ENCODE measurements at places on chromosomes 1 and 21.

- peak; percentile 87 for DNase-seq
These were observed 12.6 kb downstream of the HSF2BP start for GRCh38 chr21:43646550-43647260.

- no peak for DNase-seq
These were observed 51.0 kb downstream of the ECE1 start for GRCh38 chr1:21239221-21239620.

DNA sequence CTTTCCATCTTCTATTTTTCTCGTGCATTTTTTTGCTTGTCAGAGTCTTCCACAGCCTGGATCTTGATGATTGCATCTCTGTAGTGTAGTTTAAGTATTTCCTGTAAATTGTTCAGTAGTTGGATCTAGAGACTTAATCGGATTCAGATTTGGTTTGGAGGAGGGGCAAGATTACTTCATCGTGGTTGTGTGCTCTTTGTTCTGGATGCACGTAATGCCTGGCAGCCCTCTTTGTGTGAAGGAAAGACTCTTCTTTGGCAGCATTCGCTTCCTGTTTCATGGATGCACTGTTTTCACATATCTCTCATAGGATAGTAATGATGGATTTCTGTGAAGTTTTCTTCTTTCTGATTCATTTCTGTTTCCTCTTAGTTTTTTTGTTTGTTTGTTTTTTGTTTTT lies 14.2 kb downstream of the SEMA4A start:
- no peak for DNase-seq

- DNase-seq, result peak; percentile 84
These were observed 236.2 kb downstream of the NFIA start for GRCh38 chr1:61318319-61319125.

- DNase-seq, result no peak
These were observed 21.3 kb downstream of the PDE4B start for GRCh38 chr1:65813956-65814355.

GRCh38 chr1:110210604-110211495 lies 736 bp downstream of the KCNC4 start:
- DNase-seq, result no peak

DNA sequence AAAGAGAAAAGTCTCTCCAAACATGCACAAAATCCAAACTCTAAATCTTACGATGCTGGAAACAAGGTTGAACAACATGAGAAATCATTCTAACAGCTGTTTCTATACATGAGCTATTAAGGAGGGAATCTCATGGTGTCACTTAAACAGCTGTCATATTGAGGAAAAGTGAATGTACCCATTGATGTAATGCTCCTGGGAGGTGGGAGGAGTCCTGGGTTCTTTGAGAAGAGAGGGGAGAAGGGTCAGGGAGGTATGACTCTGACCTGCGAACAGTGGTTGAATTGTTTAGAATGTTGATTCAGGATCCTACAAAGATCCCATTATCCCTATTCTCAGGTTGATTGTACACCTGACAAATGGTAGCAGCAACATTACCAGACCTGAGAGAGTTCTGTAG lies 49.3 kb downstream of the ZC3H11B start:
- DNase-seq, result no peak

DNA sequence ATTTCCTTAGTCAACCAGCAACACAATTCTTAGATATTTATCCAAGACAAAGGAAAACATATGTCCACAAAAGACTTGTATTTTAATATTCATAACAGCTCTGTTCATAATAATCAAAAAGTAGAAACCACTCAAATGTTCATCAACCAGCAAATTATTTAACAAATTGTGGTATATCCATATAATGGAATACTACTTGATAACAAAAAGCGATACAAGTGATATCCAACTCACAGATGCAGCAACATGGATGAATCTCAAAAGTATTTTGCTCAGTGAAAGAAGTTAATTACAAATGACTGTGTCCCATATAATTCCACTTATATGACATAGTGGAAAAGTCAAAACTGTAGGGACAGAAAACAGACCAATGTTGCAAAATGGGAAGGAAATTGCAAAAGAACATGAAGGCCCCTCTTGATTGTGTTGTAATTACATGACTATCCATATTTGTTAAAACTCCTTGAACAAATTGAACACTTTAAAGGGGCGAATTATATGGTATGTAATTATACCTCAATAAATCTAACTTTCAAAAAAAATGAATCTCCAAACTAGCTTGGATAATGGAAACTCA lies 116.9 kb downstream of the EDEM3 start:
- no peak for DNase-seq

DNA sequence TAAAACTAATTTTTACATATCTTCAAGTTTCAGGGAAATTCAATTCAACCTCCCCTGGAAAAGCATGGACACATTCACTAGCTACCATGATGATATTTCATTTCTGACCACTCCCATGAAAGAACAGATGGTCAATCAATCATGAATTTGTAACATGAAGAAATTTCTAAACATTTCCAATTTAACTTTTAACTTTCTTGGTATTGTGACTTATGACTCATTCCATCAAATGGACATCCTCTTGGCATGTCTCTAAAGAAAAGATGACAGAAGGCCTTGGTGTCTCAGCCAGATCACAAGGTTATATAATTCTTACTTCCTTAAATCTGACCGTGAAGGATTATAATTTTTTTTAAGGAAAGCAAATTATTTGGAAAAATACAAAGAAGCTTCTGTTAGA lies 10.5 kb upstream of the MCOLN3 start:
- no peak for DNase-seq

DNA sequence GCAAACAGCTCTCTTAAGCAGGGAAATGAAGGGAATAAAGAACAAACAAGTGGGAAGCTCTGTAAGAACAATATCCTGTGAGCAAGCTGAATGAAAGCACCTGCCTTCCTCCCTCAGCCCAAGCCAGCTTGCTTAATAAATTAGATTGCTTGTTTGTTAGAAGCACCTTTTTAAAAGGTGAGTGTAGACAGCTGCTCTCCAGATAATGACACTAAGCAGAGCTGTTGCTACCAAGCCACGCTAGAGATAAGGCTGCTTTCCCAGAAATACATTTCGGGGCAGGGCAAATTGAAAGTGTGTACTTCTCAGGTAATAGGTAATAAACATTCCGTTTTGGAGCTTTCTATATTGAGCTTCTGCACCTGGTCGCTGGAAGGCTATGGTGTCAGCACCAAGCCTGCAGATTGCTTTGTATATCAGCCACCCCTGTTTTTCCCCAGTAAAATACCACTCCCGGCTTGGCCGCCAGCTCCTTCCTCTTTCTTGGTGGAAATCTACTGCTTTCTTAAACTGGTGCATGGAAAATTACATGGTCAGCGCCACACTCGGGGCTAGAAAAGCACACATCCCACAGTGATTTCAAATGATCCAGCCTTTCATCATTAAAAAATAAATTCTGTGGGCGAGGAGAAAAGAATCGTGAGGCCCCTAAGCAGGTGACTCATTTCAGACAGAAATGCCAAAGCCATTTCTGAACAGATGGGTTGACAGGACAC lies 151.3 kb downstream of the ETS2 start:
- no peak for DNase-seq

DNA sequence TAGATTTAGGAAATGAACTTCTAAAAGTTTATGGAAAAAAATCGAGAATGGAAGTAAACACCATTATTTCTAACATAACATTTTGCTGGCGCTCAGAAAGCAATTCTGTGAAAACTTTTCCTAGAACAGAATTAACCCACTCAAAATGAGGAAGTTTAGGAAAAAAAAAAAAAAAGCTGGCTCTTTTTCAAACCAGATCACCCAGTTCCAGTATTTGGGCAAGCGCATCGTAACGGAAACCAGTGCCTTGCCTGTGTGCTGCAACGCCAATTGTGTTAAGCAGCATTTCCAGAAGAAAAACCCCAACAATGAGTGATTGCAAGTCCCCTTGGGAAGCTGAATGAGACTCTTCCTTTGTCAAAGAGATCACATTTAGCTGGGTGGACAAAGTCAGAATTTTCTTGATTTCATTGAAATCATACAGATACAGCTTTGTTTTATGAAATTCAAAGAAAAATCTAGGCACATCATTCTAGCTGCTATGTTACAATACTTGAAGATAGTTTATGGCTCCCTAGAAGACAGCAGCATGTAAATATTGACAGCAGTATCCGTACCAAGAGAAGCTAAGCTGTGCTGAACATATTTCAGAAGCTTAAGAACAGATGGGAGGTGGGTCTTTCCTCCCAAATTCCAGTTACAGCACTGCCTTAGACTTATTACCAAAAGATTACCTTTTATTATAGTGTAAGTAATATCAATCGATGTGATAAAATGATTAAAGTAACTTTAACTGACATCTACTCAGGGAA lies 113.4 kb downstream of the ERG start:
- no peak for DNase-seq
